ENCODE measurements at places on chromosomes 1 and 21.

GRCh38 chr1:156390469-156391365 lies 21.7 kb downstream of the RHBG start:
- DNase-seq: peak; percentile 49

DNA sequence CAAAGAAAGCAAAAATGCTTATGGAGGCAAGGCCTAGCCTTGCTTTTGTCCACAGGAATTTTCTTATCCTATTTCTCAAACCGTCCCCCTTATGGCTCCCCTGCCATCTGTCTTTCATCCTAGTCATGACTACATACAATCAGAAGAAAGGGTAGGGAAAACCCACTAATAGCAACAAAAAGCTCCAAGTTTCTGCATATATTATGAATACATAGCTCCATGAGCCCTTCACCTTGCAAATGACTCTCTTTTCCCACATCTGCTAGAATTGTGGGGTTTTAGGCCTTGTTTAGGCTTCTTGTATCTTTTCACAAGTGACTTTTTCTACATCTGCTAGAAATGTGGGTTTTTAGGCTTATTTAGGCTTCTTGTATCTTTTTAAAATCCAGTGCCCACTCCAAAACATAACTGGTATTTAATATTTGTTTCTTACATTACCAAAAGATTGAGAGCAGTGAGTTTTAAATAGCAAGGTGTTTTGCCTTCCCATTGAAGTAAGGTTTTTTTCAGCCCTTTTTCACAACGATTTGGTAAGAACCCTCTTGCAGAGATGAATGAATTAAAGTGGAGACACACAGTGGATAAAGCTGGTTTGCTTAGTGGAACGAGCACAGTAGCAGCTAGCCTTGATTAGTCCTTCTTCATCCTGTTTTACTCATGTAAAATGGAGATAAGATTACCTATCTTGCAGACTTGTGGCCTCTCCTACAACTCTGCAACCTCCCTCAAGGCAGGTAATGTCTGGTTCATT lies 4.4 kb downstream of the GADD45A start:
- DNase-seq: no peak

- DNase-seq: no peak
Observed at GRCh38 chr1:17161137-17161740, 42.0 kb upstream of the PADI2 start.

DNA sequence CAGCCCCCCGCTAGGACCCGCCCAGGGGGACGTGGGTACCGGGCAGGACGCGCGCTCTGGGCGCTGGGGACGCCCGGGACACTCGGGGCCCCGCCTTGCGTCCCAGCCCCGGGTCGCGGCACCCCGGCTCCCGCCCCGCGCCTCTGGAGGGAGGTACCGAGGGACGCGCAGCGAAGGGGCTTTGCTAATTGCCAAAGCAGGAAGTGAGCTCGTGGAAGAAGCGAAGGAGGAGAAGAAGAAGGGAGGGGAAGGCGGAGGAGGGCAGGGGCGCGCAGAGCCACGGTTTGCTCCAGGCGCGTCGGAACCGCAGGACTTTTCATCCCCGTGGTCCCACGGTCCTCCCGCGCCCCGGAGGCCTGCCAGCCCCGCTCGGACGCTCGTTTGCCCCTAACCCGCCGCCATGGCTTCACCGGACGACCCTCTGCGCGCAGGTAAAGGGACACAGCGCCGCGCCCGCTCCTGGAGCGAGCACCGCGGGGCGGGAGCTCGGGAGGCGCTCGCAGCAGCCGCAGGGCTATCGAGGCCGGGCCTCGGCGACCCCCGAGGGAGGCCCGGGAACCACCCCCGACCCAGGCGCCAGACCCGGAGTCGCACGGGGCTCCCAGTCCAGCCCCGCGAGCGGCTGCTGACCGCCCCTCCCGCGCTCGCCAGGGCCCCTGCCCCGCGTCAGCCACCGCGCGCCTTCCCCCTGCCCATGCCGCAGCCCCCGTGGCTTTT lies 1.3 kb downstream of the EDARADD start:
- peak; percentile 76 for DNase-seq

DNA sequence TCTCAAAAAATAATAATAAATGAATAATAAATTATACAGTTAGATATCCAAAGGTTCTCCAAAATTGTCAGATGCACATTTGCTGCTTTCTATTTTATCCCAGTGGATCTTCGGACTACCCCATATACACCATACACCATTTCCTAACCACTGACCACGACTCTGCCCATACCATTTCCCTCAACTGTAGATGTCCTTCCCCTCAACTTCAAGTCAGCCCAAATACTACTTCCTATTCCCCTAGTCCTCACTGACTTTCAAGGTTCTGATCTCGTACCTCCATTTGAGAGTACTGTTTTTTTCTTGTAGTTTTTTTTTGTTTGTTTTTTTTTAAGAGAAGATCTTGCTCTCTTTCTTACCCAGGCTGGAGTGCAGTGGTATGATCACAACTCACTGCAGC lies 19.6 kb downstream of the EIF4G3 start:
- no peak for DNase-seq

DNA sequence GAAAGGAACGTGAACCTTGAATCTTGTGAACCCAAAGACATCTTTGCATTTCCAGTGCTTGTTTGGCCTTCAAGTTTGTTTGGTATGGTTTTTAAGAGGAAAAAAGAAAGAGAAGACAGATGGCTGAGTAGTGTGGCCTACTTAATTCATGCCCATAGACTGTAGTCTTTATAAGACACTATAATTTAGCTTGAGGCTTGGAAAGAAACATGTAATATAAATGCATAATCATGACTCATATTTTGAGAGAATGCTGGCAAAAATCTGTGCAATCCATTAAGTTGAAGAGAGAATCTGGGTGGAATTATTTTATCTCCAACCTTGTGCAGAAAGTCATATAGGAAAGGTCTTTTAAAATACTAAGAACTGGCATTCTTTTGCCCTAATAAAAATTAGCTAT lies 179.3 kb downstream of the SIPA1L2 start:
- no peak for DNase-seq

- no peak for DNase-seq
Observed at GRCh38 chr1:23023174-23023845, 4.0 kb downstream of the KDM1A start.

DNA sequence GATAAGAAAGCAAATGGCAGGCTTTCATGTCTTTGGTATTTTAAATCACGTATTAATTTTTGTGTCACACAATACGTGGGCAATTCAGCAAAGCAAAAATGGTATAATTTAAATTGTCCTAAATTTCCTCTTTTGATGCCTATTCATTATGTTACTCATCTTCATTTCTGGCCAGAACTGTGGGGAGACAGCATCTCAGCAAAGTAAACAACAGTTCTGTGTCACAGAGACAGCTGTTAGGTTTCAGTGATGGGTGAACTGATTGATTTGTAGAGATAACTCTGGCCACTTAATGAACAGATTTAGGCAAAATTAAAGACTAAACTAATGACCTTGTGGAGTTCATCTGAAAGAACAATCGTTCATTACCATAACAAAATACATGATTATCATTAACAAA lies 49.2 kb downstream of the FH start:
- no peak for DNase-seq

- no peak for DNase-seq
Observed at GRCh38 chr21:40568807-40569206, 278.2 kb downstream of the DSCAM start.

GRCh38 chr1:6224718-6225117 lies 11.0 kb downstream of the ICMT start:
- no peak for DNase-seq

- no peak for DNase-seq
Observed at GRCh38 chr1:178345807-178346206, 151.0 kb downstream of the CLEC20A start.

GRCh38 chr1:16625497-16626408 lies 12.4 kb upstream of the NBPF1 start:
- no peak for DNase-seq

GRCh38 chr1:12407050-12407961 lies 177.5 kb downstream of the VPS13D start:
- DNase-seq: no peak

- no peak for DNase-seq
Observed at GRCh38 chr1:29812408-29813135, 576.2 kb downstream of the PTPRU start.

DNA sequence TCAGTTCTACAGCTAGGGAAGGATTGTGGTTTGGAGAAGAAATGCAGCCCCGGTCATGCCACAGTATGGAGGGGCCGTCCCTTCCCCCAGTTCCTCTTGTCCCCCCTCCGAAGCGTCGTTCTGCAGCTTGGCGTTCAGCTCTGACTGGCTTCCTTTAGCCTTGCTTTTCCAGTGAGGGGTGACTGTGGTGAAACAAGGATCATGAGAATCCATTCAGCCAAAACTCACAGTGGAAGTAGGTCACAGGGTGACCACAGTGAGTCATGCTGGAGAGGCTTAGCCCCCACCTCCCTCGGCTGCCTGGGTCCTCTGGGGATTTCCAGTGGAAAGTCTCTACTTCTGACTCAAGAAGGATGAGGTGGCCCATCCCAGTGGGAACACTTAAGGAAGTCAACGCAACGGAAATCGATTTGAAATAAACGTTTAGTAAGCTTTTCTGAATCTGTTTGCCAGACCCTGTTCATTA lies 37.3 kb upstream of the COL6A2 start:
- no peak for DNase-seq

DNA sequence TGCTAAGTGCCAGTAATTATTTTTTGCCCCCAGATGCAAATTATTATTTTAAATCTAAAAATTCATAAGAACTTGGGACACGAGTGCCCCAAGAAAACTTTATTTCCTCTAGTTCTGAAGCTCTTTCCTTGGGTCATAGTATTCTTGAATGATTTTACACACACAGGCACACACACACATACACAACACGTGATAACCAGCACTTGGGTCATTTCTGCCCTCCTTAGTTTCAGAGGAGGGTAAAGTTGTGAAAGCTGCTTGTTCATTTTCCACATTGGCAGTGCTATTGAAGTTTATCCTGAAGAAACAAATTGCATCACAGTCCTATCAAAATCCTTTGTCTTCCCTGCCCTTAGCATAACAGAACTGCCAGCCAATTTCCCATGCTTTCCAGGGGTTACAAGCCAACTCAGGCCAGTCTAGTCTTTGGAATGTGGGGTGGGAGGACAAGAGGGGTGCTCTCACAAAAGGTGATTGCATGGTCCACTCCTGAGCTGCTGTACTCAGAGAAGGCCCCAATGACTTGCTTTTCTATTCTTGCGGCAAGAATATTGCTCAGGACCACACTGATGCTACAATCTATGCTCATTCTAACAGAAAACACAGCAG lies 98.5 kb upstream of the POGK start:
- no peak for DNase-seq

DNA sequence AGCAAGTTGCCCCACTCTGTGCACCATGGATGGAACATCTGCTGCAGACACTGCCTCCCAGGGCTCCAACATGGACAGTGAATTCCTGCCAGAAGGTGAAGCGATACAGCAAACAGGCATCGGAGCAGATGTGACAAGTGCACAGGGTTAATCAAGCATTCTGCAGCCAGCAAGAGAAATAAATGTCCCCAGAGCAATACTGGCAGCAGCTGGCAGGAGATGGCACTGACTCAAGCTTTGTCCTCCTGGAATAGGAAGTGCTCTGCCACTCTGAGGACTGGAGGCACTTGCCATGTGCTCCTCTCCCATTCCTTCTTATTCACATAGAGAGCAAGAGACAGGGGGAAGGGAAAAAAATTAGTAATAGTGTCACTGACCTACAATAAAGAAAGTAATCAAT lies 402.7 kb upstream of the DAB1 start:
- DNase-seq: no peak

GRCh38 chr1:86773341-86774288 lies 69.2 kb downstream of the SH3GLB1 start:
- no peak for DNase-seq

DNA sequence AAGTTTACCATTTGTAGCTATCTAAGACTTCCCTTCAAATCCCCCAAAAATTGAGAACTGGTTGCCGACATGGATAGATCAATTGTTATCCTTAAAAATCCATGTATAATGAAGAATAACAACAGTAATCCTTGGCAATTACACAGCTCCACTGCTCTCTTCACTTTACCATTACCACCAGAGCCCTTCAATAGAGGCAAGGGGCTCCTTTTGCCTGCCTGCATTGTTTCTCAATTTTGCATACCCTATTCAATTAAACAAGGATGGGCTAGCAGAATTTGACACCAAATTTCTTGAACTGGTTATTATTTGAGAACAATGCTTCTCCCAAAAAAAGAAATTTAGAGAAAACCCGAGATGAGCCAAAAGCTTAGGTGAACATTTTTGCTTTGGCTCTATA lies 387.8 kb upstream of the PKN2 start:
- no peak for DNase-seq

- no peak for DNase-seq
Observed at GRCh38 chr1:33005117-33005837, 31.4 kb downstream of the AK2 start.

DNA sequence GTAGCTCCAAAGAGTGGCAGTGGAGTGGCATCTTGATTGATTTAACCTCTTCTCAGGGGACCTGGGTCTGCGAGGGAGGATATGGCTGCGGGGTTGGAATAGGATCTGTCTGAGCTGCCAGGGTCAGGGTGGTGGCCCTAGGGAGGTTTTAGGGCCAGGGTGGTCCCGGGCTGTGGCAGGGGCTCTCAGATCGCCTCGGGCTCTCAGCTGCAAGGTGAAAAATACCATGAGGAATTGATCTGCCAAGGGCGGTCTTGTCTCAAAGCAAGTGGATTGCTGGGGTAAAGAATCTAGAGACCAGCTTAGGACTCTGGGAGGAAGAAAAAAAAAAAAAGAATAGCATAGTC lies 3.7 kb downstream of the SIM2 start:
- DNase-seq: no peak

GRCh38 chr21:46538262-46538661 lies 66.6 kb downstream of the S100B start:
- no peak for DNase-seq

- no peak for DNase-seq
Observed at GRCh38 chr1:197218857-197219256, 49.2 kb upstream of the CRB1 start.
